ENCODE measurements at places on chromosomes 2 and 18.

DNA sequence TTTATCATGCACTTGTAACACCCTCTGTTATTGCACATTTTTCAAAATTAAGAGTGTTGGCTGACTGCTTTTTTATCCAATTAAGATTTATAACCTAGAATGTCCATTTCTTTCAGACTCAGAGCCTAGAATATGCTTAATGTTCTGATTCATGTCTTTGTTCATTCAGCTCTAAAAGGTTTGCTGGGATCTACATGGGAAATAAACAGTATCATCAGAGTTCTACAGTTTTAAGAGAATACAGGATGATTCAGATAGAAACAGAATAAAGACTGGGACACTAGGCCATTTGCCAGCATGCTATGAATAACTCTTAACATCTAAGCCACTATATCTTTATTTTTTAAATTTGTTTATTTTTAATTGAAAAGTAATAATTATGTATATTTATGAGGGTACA, 713.7 kb upstream of the CHAC2 start:
- no peak for DNase-seq

DNA sequence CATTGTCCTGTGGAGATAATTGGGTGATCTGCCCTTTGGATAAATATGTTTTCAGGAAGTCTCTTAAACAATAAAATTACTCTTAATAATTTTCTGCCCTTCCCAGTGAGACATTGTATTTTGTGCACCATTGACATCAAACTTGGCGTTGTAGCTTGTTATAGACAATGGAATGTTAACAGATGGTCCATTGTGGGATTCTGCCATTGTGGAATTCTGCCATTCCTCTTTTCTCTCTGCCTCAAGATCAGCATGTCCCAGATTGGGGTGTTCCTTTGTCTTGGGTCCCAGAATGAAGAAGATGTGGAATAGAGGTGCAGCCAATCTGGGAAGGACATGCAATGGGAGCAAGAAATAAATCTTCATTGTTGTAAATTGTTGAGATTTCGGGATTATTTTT, 15.1 kb upstream of the LDAH start:
- DNase-seq, result no peak

GRCh38 chr2:19838616-19839015, 63.2 kb downstream of the TTC32 start:
- no peak for DNase-seq

- DNase-seq, result no peak
These were observed 29.1 kb upstream of the CSRNP3 start for GRCh38 chr2:165440367-165440766.

GRCh38 chr2:204051984-204052556, 115.5 kb downstream of the ICOS start:
- no peak for DNase-seq

DNA sequence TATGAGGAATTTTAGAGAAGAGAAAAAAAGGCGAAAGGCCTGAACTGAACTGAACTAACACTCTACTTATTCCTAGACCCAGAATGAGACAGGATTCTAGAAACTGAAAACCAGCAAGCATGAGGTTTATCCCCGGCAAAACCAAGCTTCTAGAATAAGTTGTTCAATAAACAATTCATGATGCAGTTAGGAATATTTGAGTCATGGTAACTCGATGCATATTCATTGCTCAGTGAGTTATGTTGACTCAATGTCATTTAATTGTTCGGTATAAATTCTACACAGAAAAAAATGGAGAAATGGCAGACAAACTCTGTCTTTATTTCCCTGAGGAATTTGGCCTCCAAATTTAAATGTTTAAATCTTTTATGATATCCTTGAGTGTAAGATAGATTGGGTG, 321.5 kb downstream of the SATB2 start:
- DNase-seq, result no peak

DNA sequence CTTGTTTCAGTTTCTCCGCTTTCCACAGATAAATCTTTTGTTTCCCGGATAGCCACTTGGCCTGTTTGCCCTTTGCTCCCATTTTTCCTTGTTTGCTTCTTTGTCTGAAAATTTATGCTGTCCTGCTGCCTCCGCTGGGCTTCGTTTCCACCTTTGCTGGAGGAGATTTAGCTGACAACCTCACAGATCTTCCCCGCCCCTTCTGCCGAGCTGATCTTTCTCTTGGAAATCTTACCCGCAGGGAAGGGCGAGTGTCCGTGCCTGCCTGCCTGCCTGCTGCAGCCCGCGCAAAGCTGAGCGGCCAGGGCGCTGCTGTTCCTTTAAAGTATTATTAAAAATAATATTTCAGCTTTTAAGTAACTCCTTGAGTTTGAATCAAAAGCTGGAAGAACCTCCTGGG, 1.4 kb upstream of the XRCC5 start:
- DNase-seq, result no peak

GRCh38 chr2:213220967-213221603, 63.2 kb upstream of the SPAG16 start:
- no peak for DNase-seq

DNA sequence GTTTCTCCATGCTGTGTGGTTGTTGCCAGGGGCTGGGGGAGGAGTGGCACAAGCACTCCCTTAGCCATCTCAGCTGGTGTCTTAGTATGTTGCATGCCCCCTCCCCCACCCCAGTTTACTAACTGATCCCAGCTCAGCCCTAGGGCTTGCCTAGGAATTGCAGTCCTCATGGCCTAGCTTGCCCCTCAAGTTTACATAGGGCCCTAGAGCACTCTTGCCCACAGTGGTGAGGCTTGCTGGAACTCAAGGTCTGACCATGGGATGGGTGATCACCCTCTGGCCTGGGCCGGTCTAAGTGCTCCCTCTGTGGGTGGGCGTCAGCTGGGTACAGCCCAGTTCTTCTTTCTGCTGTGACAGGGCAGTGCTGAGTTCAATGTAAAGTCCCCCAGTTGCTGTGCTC, 156.1 kb upstream of the PIEZO2 start:
- DNase-seq, result no peak

DNA sequence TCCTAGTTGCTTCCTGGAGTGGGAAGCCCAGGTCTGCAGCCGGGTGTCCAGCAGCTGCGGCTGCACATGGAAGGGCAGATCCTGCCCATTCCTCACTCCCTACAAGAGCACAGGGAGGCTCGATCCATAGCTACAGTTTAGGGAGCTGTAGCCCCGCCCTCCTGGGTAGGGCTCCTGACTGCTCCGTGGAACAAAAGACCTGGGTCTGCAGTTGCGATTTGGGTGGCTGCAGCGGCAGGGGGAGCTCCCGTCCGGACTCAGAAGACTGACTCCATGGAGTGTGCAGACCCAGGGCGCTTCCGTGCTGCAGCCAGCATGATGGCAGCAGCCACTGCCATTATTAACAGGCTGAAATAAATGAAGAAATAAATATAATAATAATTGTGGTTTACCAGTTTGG, 157.3 kb downstream of the CTNNA2 start:
- DNase-seq, result no peak

DNA sequence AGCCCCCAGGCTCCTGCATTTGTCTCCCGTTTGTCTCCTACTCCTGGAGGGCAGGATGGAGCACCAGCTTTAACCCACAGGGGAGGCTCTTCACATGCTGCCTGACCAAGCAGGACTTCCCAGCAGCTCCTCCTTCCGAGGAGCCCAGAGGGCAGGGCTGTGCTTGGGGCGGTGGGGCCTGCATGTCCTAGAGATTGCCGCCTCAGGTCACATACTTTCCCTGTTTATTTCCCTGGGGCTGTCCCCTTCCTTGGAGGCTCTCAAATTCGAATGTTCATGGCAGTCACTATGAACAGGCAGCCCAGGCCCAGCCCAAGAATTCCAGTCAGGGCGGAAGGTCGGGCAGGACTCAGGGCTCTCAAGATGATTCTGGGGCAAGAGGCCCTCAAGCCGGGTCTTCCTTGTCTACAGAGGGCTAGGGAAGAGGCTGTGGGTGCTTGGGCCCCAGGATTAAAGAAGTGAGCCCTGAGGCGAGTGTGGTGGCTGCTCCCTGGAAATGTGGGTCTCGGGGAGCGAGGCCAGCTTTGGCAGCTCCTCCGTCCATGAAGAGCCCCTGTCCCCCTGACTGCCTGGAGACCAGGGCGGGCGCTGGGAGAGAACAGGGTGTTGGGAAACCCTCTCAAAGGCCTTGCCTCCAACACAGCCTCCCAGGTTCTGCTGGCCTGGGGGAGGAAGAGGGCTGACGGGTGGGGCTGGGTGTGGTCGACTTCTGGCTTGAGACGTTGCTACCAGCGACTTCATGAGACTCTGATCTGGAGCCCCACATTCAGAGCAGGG, 48.9 kb upstream of the HPCAL1 start:
- DNase-seq, result no peak

DNA sequence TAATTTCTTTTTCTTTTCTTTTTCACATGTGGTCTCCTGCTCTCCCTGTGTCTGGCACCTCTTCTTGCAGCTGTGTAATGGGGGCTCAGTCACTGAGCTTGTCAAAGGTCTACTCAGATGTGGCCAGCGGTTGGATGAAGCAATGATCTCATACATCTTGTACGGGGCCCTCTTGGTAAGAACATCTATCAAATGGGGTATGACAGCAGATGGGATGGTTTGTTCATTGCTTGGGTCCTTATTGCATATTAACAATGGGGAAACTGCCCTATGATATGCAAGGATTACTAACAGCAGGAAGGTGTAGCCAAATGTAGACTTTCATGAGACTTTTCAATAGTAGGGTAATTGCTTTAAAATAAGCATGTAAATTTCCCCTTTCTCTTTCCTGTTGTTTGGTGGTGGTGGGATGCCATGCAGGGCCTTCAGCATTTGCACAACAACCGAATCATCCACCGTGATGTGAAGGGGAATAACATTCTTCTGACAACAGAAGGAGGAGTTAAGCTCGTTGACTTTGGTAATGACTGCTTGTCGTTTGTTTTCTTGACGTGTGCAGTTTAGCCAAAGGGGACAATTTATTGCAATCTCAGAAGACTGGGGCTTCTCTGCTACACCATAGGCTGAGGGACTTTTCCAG, 36.5 kb downstream of the MYO3B start:
- no peak for DNase-seq

DNA sequence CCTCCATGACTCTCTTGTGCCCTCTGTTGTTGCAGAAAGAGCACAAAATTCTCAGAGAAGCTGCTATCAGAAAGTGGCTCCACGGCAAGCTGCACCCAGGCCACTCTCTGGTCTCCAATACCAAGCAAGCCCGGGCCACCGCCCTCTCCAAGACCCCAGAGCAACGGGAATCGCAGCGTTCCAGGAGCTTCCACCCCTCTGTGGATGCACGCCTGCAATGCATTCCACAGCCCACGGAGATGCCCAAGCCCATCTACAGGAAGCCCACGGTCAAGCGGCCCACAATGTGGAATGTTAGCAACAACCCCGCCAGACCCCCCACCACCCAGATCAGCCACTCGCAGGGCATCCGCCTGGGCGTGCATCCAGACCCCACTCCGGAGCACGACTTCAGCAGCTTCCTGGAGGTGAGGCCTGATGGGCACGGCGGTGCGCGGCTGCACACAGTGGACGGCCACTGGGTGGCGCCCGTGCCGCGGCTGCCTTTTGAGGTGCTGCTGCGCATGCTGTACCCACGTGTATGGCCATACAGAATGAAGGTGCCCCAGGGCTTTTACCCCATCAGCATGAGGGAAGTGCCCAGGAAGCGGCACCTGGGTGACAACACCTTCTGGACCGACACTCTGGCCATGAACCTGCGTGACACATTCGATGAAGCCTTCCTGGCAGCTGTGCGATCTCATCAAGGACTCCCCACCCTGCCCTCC, 6.3 kb downstream of the ANKRD53 start:
- DNase-seq, result no peak

GRCh38 chr18:3410273-3410672, 39.7 kb upstream of the TGIF1 start:
- no peak for DNase-seq

DNA sequence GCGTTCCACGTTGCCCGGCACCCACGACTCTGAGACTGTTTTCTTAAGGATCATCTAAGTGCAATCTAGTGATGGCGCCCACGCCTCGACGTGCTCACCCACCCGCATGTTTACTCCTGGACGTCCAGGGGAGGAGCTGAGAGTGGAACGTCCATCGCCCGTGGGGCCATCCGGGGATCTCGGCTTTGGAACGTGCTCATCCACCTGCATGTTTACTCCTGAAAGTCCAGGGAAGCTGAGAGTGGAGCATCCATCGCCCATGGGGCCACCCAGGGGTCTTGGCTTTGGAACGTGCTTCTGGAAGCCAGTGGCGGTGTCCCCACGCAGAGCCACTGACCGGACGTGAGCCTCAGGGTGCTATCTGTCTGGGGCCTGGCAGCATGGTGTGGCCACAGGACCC, 45.6 kb upstream of the SALL3 start:
- no peak for DNase-seq

DNA sequence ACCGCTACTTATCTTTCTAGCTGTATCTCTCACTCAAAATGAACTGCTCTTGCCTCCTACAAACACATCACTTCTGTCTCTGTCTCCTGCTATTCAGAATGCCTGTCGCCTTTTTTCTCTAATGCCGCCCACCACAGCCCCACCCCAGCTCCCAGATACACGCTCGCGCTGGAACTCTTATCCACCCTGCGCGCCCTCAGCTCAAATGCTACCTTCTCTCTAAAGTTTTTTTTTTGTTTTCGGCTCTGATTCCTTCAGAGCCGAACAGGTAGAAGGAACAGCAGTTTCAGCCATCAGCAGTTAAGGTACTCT, 3.9 kb upstream of the SOS1 start:
- no peak for DNase-seq

- no peak for DNase-seq
These were observed 12.3 kb downstream of the TMEM237 start for GRCh38 chr2:201631041-201631440.

GRCh38 chr18:67582488-67582887, 66.0 kb upstream of the DSEL start:
- DNase-seq, result no peak

DNA sequence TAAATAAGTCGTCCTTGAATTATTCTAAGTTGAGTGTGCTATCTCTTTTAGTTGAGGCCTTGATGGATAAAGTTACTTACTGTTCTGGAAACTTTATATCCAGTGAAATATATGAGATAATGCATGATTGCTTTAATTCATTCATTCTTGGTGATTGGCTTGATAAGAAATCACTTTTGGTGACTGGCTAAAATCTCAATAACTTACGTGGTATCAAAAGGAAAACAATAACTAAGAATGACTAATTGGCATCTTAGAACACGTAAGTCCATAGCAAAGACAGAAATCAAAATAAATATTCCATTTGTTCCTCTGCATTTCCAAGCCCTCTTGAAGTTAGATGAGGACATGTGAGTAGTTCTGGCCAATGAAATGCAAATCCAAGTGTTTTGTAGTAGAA, 251.6 kb downstream of the NUP35 start:
- no peak for DNase-seq
